ENCODE measurements at places on chromosomes 1 and 21.

DNA sequence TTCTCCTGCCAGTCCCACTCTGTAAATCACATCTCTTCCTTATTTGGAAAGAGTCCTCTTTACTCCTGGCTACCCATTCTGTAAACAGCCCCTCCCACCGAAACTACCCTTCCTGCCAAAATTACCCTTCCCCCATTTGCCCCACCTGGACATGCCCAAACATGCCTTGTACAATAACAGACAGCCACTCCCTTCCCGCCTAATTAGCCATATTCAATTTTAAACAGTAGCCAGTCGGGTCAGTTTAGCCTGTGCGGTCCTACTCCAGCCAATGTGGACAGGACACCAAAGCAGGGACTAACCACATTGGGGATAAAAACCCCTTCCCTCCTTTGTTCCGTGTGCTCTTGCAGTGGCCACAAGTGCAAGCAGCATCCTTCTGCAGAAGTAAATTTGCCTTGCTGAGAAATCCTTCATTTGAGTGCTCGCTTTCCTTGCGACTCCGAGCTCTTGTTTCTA, 56.3 kb upstream of the MAP10 start:
- DNase-seq: no peak

GRCh38 chr1:212567638-212568037, 40.9 kb upstream of the ATF3 start:
- DNase-seq: no peak

GRCh38 chr1:197706601-197707000, 68.7 kb downstream of the DENND1B start:
- DNase-seq: no peak

DNA sequence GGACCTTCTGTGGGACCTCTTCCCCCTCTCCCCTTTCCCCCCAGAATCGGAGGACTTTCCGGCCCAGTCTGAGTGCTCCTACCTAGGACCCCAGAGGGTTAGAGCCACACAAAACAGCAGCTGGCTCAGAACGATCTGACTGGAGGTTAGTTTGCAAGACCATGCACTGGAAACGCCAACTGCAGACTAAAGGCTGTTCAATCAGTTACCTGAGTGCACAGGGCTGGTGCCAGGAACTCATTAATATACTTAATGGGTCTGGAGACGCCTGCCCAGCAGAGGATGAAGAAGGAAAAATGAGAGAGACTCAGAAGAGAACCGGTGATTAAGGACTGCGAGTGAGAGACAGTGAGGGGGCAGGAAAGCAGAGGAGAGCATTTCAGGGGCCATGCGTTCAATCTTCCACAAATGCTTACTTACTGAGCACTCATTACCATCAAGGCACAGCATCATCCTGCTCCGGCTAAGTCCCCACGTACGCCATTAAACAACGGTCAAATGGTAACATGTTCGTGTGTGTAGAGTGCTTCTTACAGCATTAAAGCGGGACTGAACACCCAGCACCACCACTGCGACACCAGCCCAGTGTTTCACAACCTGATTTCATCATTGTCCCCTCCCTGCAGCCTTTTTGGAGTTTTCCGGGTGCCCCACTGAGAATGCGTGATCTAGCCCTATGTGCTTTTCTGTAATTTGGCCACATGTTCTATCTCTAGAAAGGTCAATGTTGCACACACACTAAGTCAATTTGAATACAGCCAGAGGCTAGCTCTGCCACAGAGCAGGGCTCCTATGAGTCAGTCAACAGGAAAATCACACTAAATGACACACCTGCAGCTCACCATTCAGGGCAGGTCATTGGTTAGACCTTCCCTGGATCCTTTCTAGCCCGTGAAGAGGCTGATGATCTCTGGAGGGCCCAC, 7.6 kb downstream of the ENO1 start:
- no peak for DNase-seq
